H9 (cell line): ENCODE measurements at places on chromosomes 5 and 9.

DNA sequence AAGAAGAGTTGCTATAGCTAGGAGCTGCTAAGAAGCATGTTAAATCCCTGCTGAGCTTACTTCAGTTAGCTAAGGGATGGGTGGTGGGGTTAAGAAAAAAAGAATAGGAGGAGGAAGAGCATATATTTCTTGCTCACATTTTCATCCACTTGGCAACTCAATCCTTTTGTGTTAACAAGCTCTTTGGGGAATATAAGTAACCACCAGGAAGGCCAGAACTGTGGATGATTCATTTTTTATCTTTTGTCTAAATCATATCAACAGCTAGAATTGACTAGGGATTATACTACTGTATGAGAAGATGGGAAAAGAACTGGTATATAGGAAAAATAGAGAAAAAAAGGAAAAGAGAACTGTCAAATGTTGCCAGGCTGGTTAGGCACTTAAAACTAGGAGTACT, 555.3 kb upstream of the ARRDC3 start:
- DNase-seq: no peak

GRCh38 chr5:74122175-74122574, 496.2 kb downstream of the ARHGEF28 start:
- DNase-seq: no peak

GRCh38 chr9:2809692-2810419, 34.0 kb downstream of the PUM3 start:
- DNase-seq: peak; percentile 55

DNA sequence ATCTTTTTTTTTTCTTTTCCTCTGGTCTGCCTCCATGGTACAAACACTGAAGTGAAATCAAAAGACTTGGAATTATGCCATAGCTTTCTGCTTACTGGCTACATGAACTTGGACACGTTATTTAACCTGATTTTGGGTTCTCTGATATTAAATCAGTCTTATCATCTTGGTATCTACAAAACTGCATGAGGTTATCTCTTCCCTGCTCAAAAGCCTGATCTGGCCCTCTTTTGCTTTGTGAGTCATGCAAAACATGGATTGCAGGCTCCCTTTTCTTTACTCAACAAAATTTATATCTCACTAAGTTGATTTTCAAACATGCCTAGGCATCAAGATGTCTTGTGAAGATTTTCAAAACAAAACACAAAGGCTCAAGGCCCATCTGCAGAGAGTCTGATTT, 45.9 kb upstream of the FST start:
- DNase-seq: no peak

GRCh38 chr9:87137718-87138117, 190.4 kb upstream of the GAS1 start:
- DNase-seq: no peak

GRCh38 chr5:147369742-147370374, 135.0 kb downstream of the STK32A start:
- DNase-seq: no peak

DNA sequence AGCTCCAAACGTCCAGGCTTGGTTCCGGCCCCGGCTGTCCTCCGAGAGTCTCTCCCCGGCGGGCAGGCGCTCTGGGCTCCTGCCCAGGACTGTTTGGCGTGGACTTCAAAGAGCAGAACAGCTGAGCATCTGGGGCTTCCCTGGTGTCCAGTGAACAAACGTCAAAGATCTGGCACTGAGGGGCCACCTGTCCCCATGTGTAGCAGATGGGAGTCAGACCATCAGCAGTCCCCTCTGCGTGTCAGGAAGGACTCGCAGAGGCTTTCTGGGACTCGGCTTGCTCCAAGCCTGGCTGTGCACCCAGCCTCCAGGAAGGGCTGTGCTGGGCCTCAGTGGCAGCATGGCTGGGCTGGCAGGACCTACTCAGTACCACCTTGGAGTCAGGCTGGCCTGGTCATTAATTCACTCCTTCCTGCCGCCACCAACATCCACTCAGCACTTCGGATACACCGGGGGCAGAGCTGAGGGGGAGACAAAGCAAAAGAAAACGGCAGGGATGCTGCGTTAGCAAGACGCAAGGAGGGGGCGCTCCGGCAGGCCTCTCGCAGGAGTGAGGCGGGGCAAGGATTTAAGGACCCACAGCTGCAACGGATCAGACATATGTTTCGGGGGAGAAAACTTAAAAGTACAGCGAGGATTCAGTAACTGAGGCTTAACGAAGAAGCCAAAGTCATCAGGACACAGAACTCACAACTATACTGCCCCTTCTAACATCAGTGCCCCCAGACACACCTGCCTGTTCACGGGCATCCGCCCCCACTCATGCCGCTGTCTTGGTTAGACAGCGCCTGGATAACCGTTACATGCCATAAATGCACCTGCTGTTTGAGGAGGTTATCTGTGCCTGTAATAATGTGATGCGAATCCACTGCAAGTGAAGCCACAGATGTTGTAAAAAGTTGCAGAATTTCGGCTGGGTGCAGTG, 164.5 kb upstream of the PHYKPL start:
- no peak for DNase-seq

DNA sequence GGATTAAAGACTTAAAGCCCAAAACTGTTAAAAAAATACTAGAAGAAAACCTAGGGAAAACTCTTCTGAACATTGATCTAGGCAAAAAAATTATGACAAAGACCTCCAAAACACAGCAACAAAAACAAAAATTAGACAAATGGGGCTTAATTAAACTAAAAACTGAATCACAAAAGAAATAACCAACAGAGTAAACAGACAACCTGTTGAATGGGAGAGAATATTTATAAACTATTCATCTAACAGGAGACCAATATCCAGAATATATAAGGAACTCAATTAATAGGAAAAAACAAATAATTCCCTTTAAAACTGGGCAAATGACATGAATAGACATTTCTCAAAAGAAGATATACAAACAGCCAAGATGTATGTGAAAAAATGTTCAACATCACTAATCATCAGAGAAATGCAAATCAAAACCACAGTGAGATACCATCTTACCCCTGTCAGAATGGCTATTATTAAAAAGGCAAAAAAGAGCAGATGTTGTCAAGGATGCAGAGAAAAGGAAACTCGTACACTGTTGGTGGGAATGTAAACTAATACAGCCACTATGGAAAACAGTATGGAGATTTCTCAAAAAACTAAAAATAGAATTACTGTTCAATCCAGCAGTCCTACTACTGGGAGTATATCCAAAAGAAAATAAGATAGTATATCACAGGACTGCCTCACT, 50.2 kb upstream of the TLX3 start:
- DNase-seq: no peak

- DNase-seq: no peak
Observed at GRCh38 chr9:88387552-88388202, 567 bp upstream of the SPIN1 start.

- DNase-seq: no peak
Observed at GRCh38 chr5:72210888-72211678, 103.8 kb downstream of the MAP1B start.

DNA sequence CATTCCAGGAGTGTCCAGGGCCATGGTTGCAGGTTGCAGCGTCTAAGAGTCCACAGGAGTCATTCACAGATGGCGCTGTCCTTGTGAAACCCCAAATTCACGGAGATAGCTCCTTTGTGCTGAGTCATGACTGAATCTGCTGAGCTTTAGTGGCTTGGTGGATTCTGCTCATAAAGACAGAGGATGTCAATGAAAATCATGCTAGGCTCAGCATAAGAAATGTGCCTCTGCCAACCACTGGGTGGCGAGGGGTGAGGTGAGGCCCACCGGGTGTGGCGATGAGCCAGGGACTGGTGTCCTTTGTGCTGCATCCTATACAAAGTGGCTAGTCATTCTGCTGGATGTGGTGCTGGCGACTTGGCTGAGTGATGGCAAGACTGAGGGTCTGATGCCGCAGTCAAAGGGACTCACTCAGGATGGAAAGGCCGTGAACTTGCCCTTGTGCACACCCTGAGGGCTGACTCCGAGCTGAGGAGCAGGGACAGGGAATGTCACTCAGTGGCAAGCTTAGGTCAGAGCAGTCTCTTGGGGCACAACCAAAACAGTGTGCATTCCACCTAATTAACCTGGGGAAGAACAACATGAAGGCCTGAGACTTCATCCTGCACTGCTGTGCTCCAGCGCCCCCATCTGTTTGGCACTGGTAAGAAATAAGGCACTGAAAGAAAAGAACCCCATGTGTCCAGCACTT, 71.5 kb downstream of the DAP start:
- DNase-seq: peak; percentile 77

DNA sequence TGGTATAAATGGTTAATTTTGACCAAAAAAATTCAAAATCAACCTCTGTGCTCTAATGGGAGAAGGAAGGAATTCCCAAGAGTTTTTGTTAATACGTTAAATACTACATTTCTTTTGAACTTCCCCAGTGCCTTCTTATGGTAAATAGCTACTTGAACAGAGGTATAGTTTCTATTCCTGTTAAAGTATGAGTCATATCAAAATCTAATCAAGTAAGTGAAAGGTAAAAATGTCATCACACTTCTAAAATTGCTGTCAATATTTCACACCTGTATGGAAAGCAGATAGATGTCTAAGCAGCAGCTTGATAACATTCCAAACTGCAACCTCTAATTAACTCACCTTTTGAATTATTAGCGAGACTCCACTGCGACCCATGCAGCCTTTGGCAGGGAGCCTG, 214.1 kb upstream of the MEF2C start:
- no peak for DNase-seq
